ENCODE measurements at places on chromosomes 1 and 21.

DNA sequence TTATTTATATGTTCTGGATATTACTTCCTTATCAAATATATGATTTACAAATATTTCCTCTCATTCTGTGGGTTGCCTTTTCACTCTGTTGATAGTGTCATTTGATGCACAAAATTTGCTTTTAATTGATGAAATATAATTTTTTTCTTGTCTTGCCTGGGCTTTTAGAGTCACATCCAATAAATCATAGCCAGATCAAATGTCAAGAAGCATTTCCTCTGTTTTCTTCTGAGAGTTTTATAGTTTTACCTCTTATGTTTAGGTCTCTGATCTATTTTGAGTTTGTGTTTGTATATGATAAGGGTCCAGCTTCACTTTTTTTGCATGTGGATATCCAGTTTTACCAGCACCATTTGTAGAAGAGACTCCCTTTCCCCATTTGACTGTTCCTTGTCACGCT, 29.5 kb downstream of the CD46 start:
- DNase-seq: no peak

DNA sequence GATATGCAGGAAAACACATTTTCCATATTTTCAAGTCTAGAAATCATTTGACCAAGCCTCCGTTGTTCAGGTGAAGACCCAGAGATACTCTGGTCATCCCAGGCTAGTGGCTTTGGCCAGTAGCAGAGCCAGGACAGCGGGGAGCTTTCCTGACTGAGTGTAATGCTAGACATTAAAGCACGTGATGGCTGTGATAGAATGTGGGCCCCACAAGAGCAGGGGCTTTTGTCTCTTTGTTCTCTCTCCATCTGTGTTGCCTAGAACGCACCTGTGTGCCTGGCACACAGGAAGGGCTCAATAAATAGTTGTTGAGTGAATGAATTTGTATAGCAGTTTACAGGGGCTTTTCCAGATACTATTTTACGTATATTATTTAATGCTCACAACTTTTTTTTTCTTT, 9.0 kb upstream of the CORT start:
- DNase-seq: no peak

DNA sequence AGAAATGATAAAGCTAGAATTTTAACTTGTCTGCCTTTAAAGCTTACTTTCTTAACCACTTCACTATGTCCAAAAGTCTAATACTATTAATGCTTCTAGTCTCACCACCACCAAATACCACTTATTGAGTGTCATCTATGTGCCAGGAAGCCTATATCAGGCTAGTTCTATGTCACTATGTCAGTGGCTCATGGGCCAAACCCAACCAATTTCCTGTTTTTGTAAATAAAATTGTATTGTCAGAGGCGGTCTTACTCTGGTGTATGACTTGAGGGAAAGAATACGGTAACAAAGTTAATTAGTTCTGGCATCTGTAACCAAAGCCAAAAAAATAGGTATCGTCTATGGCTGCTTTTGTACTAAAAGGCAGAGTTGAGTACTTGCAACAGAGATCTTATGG, 14.8 kb downstream of the F5 start:
- no peak for DNase-seq

DNA sequence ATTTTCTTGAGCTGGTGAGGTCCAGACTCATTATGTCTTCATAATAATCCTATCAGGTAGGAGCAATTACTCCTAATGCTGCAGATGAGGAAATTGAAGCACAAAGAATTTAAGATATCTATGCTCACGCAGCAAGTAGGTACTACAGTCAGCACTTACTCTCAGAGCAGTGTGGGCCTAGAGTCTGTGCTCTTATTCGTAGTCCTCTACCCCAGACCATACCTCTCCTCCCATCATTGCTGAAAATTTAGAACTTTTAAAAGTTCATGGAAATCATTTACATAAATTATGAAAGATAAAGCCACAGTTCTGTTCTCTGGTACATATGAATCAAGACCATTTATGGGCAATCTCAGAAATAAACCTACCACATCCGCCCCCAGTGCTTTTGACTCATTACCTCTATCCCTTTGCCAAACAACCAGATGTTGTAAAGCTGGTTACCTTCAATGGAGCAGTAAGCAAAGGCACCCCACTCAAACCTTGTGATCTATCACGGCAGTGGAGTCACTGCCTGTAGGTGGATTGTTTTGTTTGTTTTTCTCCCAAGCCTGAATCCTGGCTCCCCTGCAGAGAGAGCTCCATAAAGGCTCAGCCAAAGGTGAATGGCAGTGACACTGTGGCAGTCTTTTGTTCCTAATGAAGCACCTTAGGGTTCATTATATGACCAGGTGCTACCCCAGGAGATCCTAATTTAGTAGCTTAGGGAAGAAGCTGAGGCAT, 20.9 kb upstream of the MAN1A2 start:
- DNase-seq: no peak

GRCh38 chr1:201749059-201749690, 79.8 kb upstream of the IPO9 start:
- DNase-seq: no peak

GRCh38 chr1:112504661-112505399, 3.9 kb upstream of the WNT2B start:
- DNase-seq: no peak

DNA sequence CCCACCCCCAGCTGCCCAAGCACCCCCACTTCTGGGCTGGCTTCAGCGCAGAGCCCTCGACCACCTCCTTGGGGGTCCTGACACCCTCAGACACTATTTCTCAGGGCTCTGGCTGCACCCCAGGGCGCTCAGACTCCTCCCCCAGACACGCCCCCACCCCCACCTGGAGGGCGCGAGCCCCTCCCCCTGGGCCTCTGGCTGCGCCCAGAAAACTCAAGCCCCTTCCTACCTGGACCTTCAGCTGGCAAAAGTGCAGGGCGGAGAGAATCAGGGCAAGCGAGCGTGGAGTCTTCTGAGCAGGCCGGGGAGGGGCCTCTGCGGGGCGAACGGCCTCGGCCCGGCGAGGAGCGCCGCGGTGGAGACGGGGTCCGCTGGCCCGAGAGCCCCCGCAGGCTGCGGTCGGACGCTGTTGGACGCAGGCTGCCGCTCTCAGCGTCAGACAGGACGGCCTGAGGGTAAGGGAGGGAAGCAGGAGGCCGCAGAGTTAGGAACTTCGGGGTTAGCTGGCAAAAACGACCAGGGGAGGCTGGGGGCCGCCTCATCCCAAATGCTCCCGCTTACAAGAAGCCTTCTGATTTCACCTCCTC, 17.4 kb upstream of the NBPF1 start:
- no peak for DNase-seq

DNA sequence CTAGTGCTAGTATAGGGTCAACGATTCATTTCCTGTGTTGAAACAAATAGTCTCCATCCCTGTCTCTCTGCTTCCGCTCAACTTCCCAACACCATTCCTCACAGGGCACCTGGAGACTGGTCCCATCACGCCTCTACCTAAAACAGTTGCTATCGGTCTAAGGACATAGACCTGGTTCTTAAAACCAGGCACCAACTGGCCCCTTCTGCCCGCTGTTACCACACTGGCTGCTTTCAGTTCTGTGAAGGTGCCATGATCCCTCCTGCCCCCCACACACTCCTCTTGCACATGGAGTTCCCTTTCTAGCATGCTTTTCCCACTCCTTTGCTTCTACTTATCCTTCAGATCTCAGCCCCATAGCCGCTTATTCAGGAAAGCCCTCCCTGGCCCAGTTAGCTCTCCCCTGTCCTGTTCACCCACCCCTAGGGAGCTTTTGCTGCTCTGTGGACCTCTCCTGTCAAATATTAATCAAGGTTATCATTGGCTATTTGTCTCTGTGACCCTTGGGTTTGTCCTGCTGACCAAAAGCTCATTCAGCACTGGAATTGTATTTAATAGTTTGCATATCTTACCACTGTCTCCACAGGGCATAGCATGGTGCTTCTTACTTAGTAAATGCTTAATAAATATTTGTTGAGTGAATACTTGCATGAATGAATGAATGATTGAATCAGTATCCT, 11.9 kb upstream of the KPRP start:
- DNase-seq: no peak

DNA sequence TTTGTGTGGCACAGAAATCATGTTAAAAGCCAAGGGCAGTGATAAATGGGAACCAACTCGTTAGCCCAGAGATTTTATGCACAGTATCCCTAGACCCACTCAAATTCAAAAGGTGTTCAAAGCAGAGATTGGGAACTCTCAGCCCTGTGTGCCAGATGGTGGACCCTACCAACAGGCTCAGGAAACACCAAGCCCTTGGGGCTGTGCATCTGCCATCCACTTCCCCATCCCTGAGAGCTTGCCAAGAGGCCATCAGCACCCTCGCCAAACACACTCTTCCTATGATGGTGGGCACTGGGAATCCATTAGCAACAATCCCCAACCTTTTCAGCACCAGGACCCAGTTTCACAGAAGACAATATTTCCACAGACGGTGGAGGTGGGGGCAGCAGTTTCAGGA, 194.2 kb upstream of the NFIA start:
- no peak for DNase-seq

DNA sequence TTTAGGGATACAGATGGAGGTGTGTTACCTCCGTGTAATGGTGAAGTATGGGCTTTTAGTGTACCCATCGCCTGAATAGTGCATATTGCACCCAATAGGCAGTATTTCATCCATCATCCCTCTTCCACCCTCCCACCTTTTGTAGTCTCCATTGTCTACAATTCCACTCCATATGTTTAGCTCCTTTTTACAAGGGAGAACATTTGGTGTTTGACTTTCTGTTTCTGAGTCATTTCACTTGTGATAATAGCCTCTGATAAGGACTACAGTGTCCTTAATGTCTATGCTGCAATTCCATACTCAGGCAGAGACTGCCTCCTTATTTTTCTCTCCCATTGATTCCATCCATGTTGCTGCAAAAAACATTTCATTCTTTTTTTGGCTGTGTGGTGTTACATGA, 48.7 kb downstream of the OVGP1 start:
- DNase-seq: no peak

DNA sequence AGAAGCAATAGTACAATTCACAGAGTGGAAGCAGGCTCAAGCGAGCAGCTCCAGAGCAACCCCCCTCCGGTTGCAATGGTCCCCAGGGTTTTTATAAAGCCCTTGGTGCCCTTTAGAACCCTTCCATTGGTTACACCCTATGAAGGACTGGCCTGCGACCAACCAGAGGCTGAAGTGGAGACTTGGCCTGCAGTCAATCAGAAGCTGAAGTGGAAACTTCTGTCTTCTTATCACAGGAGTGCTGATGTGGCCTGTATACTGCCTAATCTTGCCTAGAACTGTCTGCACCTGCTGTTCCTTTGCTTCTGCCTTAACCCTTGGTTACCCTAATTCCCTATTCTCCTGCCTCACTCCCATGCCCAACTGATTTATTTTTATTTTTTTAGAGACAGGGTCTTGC, 15.4 kb upstream of the FRRS1 start:
- no peak for DNase-seq

- DNase-seq: no peak
Observed at GRCh38 chr21:8994640-8995511, 1526.5 kb upstream of the TPTE start.

GRCh38 chr1:29368936-29369932, 132.9 kb downstream of the PTPRU start:
- no peak for DNase-seq

- no peak for DNase-seq
Observed at GRCh38 chr1:157540852-157541251, 11.5 kb downstream of the FCRL5 start.

GRCh38 chr1:91900562-91900961, 14.6 kb upstream of the TGFBR3 start:
- DNase-seq: no peak

DNA sequence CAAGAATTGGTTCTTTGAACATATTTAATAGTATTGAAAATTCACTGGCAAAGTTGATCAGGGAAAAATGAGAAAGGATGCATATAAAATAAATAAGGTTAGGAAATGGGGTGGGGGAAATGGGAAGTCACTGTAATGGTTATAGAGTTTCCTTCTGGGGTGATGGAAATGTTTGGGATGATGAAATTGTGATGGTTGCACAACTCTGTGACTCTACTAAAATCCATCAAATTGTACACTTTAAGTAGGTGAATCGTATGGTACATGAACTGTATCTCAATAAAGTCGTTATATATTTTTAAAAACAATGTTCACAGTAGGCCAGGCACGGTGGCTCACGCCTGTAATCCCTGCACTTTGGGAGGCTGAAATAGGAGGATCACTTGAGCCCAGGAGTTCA, 56.4 kb upstream of the ZYG11A start:
- DNase-seq: no peak

- DNase-seq: no peak
Observed at GRCh38 chr1:62144238-62144831, 50.3 kb upstream of the L1TD1 start.

DNA sequence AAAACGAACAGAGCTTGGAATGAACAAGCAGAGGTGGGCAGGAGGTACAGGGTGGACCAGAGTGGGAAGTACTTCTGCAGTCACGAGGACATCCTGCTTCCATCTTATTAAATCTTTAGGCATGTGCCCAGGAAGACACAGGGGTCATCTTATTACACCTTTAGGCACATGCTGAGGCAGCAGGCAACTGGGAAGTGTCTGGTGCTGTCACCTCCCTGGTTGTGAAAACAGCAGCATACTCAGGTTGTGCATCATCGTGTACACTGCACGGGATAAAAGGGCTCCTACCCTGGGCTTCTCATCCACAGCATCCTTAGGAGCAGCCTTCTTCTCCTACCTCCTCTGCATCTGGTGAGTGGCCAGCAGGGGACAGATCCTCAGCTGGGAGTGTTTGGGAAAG, at the start of gene LCE3C:
Gene LCE3C (plus strand): TSS at position 301 of the 400 bp plus-strand sequence. CDS start 498 bp downstream, outside the sequence.
- no peak for DNase-seq

- no peak for DNase-seq
Observed at GRCh38 chr1:180906511-180906910, 6.2 kb upstream of the KIAA1614 start.
